ENCODE measurements at places on chromosomes 2 and 18.

GRCh38 chr2:186611526-186611925 lies 21.7 kb downstream of the ITGAV start:
- DNase-seq: no peak

DNA sequence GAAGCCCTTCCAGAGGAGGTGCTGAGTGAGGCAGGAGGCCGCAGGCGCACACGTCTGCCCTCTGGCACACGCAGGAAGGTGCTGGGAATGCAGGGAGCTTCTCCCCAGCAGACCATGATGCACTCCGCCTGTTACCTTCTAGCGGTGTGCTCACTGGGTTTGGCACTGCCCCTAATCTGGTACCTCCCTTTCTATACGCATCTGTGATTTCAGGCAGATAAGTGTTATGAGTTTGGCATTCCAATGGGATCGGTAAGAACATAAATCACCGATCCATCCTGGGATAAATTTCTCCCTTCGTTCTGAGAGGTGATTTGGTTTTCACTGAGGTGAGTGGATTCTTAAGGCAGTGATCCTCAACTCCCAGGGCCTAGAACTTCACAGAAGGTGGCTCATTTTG lies 34.6 kb downstream of the ODC1 start:
- no peak for DNase-seq

GRCh38 chr2:63680455-63680854 lies 91.7 kb downstream of the MDH1 start:
- no peak for DNase-seq

DNA sequence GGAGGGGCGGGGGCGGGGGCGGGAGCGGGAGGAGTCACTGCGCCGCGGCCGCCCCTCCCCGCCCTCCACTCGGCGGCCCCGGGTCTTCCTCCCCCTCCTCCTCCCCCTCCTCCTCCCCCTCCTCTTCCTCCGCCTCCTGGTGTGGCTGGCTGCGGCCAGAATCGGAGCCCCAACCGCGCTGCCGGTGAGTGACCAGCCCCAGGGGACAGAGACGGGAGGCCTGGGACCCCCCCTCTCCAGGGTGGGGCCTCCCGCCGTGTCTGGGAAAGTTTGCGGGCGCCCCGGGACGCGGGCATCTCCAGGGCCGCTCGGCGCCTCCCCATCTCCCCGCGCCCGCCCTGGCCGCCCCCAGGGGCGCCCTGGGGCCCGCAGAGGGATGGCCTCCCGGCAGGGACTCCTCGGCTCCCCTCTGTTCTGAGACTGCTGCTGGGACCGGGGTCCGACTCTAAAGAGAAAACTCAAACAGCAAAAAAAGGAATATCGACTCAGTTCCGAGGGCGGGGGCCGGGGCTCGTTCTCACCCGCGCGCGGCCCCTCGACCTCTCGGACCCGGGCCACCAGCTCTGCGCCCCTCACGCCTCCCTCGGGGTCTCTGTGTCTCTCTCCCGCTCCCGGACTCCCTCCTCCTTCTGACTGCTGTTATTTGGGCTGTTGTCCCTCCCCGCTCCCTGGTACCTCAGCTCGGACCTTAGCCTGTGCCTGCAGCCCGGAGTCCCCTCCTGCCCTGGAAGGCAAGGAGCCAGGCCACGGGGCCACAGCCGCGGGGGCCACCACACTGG lies at the start of gene STON1:
TSS of gene STON1 (plus strand) at position 122 of the 779 bp plus-strand sequence. CDS start 50,480 bp downstream, outside the sequence.
- DNase-seq: peak; percentile 33

DNA sequence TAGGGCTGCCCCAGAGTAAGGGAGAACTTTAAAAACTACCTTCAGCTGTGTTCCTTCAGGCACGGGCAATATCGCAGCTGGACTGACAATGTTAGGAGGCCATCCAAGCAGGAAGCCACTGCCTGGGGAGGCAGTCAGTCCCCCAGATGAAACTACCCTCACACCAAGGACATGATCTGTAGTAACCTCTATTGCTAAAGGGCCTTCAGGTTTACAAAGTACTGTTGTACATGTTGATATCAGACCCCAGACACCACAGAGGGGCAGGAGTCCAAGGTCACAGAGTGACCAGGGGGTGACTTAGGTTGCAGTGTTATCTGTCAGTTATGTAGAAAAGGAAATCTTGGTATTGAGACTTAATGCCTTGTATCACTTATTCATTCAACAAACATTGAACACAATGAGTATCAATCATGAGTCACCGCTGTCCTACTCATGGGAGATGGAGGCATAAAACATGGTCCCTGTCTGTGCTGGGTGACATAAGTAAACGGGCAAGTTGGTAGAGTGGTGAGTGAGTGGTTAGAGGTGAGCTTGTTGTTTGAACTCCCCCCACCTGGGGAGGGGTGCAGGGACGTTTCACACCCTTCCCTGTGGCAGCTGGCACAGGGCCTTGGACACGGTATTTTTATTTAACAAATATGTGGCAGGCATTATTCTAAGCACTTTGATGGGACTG lies 7.1 kb downstream of the CABLES1 start:
- no peak for DNase-seq

DNA sequence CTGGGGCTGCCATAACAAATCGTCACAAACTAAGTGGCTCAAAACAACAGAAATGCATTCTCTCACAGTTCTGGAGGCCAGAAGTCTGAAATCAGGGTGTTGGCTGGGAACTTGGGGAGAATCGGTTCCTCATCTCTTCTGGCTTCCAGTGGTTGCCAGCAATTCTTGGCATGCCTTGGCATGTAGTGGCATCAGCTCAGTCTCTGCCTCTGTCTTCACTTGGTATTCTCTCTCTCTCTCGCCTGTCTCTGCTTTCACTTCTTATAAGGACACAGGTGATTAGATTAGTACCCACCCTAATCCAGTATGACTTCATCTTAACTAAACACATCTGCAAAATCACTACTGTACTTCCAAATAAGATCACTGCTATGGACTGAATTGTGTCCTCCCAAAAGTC lies 695.4 kb upstream of the ID2 start:
- no peak for DNase-seq

DNA sequence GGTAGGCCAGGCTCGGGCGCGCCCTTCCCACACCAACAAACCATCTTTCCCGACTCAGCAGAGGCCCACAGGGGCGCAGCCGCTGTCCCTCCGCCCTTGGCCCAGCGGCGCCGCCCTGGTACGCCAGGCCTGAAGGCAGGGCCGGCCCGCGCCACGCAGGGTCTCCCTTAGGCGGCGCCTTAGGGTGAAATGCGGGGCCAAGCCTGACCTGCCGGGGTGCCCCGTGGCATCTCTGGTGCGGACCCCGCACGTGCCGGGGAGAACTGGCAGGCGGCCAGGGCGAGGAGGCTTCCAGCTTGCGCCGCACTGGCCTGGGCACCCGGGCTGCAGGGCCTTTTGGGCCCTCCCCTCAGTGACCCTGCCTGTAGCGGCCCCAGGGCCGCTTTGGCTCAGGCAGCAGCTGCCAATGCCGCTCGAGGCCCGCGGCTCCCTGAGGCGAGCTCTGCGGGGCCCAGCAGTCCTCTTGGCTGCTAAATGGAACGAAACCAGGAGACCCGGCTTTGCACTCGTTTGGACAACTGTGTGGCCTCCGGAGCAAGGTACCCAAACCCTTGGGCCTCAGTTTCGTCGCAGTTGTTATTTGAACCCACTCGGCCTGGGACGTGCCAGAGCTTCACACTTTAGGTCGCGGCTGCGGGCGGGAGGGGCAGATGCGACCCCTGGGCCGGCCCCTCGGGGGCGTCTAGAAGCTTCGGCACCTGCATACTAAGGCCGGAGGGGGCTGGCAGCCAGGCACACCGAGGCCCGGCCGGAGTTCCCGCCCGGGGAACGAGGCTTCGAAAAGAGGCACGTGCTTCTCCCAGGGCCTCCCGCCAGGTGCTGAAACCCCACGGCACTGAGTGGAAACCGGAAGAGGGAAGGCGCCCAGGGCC lies 8.5 kb downstream of the OTX1 start:
- no peak for DNase-seq

DNA sequence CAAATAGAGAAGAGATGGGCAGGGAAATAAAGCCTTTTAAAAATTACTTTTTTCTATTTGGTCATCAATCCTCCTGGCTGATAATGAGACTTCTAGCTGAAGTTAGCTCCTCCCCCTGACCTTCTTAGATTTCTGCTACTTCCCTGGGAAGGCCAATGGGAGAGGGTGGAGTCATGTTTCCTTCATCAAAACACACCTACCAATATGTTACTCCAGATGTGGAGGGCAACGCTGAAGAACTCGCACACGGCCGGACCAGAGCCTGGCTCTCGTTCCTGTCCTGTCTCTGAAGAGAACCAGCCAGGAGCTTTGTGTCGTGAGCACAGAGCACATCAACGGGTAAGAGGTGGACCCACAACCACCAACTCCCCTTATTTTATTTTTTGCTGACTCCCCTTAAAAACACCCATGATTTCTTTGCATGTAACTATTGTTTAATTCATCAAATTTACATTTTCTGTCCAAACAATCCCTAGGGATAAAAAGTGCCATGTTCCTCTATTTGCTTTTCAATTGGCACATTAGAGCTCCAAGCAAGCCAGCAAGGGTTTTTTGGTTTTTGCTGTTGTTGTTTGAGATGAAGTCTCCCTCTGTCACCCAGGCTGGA lies 94.9 kb downstream of the ADD2 start:
- no peak for DNase-seq

DNA sequence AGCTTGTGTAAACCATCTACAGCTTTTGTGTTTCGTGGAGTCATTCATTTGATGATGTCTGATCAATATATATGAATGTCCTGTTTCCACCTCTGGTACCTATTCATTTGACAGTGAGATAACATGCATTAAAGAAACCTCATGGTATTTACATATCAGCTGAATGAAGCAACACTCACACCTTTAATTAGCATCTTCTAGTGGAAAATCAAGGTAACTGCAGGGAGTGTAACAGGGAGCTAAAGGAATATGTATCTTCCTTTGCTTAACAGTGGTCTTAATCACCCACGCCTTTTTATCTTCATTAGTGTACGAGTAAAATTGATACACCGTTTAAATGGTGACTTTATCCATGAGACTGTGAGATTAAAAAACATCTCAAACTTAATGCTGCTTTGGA lies 15.6 kb downstream of the SLC39A10 start:
- DNase-seq: no peak

GRCh38 chr2:135245071-135245470 lies 193.0 kb downstream of the RAB3GAP1 start:
- DNase-seq: peak; percentile 86

- peak; percentile 4 for DNase-seq
These were observed 276.9 kb downstream of the PTPRM start for GRCh38 chr18:7844017-7844416.

DNA sequence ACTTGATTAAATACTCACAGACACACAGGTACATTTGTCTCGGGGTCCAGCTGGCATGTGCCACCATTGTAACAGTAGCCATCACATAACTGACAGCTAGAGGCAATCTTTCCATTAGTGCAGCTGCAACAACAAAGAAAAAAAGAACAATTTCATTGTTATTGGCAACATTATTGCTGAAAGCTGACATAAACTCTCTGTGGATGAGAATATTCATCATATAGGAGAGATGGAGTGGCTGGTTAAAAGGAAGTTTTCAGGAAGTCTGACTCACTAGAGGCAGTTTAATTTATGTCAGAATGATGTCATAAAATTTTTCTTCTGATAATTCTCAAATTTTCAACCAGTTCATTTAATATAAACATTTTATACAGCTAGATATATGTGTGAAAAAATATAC lies 1490.0 kb upstream of the NXPH2 start:
- DNase-seq: no peak

GRCh38 chr2:43239981-43240765 lies 13.8 kb upstream of the ZFP36L2 start:
- peak; percentile 43 for DNase-seq

GRCh38 chr2:241773511-241774418 lies 2.9 kb upstream of the GAL3ST2 start:
- DNase-seq: no peak

DNA sequence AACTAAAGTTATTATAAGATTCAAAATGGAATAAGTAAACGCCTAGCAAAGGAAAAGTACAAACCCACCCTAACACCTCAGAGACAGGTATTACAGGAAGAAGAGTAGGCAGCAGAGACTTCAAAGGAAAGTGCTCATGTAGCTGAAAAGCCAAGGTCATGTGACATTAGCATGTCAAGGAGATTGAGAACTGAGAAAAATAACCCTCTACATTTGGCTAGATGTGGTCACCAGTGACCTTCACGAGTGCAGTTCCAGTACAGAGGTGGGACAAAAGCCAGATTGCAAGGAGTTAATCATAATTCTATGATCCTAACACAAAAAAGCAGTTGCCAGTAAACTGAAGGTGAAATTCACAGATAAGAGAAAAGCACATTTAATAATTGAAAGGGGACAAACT lies 252.7 kb downstream of the ZEB2 start:
- DNase-seq: no peak

DNA sequence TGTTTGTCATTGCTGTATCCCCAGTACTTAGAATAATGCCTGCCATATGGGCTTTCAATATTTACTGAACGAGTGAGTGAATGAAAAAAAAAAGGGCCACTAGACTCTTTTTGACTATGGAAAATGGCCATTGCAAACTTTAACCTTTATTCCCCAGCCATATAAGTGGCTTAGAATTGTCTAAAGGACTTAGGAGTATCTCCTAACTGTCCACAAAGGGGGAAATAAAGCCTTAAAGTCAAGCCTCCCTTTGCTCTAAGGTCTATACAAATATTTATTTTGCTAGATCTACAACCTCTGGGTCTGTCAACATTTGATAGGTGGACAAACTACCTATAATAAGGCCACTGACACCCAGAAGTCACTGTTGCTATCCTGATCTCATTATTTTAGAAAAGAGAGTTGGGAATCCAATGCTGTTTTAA lies 25.7 kb downstream of the UPP2 start:
- DNase-seq: no peak

DNA sequence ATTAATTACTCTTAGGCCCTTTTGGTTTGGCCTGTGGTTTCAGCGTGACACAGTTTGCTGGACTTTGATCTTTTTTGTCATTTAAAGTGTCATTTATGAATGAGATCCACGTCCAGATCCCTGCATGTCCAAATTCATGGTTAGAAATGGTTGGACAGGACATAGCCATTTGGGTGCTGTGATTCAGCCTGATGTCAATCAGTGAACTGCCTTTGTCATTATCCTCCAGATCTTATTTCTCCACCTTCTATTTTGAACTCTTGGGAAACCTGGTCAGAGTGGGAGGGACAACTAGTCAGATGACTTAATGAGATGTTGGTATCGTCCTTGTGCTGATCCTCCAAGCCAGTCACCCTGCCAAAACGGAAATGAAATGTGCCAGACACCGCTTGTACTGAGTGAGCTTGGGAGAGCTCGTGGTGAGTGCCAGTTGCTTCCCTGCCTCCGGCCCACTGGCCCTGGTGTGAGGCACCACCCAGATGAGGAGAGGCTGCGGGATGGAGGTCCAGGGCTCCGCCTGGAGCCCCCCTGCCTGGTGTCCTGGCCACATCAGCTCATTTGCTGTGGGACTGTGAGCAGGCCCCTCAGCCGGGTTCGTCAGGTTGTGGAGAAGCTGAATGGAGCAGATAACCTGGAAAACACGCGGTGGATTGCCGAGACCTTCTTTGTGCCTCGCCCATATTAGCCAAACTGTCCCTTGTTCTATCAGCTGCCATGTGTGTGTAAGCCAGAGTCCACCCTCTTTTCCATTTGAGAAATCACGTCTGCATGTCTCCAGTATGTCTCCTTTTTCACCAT lies 70.1 kb downstream of the DGKD start:
- DNase-seq: no peak

- no peak for DNase-seq
These were observed 56.2 kb downstream of the ITSN2 start for GRCh38 chr2:24304098-24304497.

Measured in Kasumi-1 (cell line).